ENCODE measurements at places on chromosomes 12 and 14. TPM values are rescaled to one million over a fixed set of nuclear protein-coding genes. Genes with fewer than 3 reads are reported as not detected.
A peak's percentile ranks its signal among the peaks of the same experiment; 100 is the strongest.

DNA sequence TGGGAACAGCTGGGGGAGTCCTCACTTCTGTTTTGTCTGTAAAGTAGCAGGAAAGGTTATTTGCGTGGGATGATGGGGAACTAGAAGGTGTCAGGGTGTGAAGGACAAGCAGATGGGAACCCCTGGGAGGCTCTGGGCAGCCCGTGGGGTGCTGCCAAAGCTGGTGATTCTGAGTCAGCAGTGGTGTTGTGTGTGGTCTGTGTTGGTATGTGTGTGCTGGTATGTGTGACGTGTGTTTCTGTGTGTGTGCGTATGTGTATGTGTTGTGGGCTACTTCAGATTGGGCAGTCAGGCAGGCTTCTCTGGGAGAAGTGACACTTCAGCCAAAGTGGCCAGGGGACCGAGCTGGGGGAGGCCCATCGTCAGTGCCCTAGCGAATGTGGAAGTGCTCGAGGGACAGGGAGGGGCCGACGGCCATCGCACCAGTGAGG, 15.3 kb upstream of the BDKRB2 start:
- no peaks in the 10 kb centered on the region for H3K36me3 ChIP-seq
- no peak overlapping the region for H3K4me3 ChIP-seq
- H3K27me3 ChIP-seq = no peaks in the 10 kb centered on the region
- DNase-seq = no peak

DNA sequence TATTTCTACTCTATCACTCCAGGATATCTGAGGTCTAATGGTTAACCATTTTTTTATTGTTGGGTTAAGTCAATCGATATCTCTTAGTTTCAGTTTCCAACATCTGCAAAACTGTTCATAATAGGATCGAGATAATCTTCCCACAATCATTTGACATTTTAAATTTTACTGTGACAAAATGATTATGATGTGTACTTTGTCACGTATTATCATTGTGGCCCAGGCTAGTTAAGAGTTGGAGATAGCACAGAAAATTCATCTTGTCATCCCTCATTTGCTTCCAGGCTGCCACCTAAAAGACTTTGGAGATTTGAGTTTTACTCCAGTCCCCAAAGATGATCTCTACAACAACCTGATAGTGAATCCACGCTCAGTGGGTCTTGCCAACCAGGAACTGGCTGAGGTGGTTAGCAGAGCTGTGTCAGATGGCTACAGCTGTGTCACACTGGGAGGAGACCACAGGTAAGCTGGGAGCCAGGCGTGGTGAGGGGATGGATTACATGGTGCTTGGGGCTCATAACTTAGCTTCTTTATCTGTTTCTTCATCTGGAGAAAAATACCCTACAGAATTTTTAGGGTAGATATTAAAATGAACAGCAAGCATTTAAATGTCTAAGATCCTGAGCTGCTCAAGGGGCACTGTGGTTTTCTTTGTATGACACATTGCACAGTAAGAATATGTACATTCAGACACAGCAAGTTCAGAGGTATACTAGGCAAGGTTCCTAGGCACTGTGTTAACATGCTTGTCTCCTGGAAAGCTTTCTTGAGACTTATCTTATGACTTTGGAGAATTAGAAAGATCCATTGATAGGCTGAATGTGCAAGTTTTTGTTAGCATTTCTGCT, 22.4 kb downstream of the ARG2 start:
- H3K36me3 ChIP-seq = peaks cover 20% of the 10 kb centered on the region
- H3K27ac ChIP-seq = no peak overlapping the region
- DNase-seq = no peak
- H3K4me3 ChIP-seq = no peak overlapping the region

The FAM181A gene
- total RNA-seq = not detected

- DNase-seq = peak; percentile 45
- H3K36me3 ChIP-seq = peaks cover 14% of the 10 kb centered on the region
These were observed 28.8 kb downstream of the CLSTN3 start for GRCh38 chr12:7158781-7159609.

The INHBC gene
- total RNA-seq = not detected

The LALBA gene
- total RNA-seq = not detected

GRCh38 chr12:20314328-20314727, 54.0 kb upstream of the PDE3A start:
- H3K4me1 ChIP-seq = no peaks in the 10 kb centered on the region
- H3K27me3 ChIP-seq = no peaks in the 10 kb centered on the region
- no peak overlapping the region for H3K4me3 ChIP-seq
- no peak for DNase-seq
- H3K36me3 ChIP-seq = no peaks in the 10 kb centered on the region

GRCh38 chr14:106372870-106373652, 846.7 kb downstream of the TMEM121 start:
- peak; percentile 67 for DNase-seq
- no peak overlapping the region for H3K4me3 ChIP-seq
- H3K27ac ChIP-seq = no peak overlapping the region
- H3K36me3 ChIP-seq = no peaks in the 10 kb centered on the region

DNA sequence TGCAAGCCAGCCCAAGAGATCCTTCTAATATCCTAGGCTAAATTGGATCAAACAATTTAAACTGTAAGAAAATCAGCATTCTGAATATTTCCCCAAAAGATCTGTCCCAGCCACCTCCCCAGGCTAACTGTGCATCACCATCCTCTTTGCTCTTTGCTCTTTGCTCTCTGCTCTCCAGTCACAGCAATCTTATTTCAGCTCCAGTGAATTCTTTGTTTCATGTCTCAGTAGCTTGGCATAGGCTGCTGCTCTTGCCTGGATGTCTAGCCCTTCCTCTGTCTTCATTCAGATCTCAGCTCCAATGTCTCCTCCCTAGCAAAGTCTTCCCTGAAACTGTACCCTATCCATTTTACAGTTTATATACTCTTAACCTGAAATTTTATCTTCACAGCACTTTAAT, 399.8 kb upstream of the USP15 start:
- H3K27ac ChIP-seq = peak overlapping the region; percentile 42
- H3K27me3 ChIP-seq = no peaks in the 10 kb centered on the region
- no peak overlapping the region for H3K4me3 ChIP-seq

DNA sequence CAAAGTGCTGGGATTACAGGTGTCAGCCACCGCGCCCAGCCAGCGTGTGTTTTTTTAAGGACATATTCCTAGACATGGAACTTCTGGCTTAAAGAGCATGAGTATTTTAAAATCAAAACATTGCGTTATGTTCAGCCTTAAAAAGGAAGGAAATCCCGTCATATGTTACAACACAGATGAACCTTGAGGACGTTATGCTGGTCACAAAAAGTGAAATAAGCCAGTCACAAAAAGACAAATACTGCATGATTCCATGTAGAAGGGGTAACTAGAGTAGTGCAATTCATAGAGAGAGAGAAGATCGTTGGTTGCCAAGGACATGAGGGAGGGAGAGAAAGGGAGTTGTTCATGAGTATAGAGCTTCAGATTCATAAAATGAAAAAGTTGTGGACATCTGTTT, 53.9 kb downstream of the ACACB start:
- no peak overlapping the region for H3K4me3 ChIP-seq
- H3K27me3 ChIP-seq = no peaks in the 10 kb centered on the region
- H3K36me3 ChIP-seq = peaks cover 7% of the 10 kb centered on the region
- H3K4me1 ChIP-seq = no peaks in the 10 kb centered on the region
- DNase-seq = no peak

DNA sequence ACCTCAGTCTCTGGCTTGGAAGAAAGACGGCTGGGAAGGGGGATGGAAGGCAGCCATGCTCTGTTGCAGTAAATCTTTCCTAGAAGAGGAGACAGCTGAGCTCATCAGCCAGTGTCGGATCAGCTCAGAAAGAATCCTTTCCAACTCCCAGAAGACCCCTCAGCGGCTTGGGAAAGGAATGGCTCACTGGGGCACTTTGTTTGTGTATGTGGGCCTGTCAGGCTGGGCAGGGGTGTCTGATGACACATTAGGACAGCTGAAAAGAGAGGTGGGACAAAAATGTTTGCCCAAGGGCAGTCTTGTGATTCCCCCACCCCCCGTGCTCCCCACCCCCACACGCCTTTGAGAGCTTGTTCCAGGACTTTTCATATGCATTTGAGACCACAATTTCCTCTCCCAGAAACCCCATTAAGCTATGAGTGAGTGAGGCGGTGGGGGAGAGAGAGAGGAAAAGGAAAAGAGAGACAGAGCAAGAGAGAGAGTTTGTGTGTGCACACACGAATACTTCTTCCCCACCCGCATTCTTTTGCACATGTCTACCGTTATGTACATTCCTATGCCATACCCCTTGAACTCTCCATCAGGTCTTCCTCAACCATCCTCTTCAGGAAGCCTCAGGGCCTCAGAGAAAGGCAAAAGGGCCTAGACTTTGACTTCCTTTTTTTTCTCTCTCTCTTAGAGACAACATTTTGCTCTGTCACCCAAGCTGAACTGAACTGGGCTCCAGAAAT, 198.9 kb downstream of the ZFP36L1 start:
- H3K36me3 ChIP-seq = no peaks in the 10 kb centered on the region
- H3K4me3 ChIP-seq = no peak overlapping the region
- peak overlapping the region; percentile 10 for H3K27ac ChIP-seq
- no peaks in the 10 kb centered on the region for H3K27me3 ChIP-seq
- peaks cover 15% of the 10 kb centered on the region for H3K4me1 ChIP-seq

The SMAGP gene
- total RNA-seq = 43.5 TPM

DNA sequence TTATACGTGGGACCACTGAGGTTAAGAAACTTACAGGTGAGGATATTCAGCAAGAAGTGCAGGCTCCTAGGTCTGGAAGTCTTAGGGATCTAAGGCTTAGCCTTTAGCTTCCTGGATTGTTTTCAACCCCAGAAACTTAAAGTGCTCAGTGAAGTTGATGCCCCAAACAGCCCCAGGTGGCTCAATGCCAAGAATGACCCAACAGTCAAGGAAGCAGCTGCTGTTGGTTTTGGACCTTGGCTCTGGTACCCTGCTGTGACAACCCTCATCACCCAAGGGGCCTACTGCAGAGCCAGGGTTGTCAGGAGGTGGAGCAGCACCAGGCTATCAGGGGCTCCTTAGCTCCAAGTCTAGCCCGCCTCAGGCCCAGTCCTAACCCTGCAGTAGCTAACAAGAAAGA, 36.8 kb downstream of the VDR start:
- DNase-seq = no peak
- H3K27ac ChIP-seq = no peak overlapping the region
- no peaks in the 10 kb centered on the region for H3K27me3 ChIP-seq
- H3K36me3 ChIP-seq = no peaks in the 10 kb centered on the region
- no peak overlapping the region for H3K4me3 ChIP-seq

DNA sequence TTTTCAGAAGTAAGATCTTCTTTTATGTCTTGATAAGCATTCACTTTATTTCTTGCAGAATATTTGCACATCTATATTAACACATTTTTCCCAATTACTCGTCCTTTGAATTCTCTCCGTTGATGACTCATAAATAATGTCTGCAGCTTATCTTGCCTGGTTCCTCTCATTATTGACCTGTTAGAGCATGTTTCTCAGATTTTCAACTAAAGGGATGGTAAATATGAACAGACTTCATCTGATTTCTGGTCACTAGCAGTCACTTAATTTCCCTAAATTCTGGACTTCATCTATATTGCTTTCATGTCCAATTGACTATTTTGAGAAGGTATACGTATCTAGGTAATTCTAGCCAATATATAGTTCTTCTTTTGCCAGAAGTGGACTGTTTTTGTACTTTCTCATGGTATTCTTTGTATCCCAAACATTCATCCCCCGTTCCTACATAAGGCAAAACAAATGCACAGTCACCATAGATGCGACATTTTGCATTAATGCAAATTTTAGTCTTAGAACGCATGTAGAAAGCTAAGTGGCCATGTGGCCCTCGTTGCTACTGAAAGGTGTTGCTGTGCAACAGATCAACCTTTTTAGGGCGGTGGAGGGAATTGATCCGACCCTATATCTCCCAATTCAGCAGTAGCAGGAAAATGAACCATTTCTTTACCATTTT, 6.2 kb downstream of the PIK3C2G start:
- H3K27ac ChIP-seq = no peak overlapping the region
- no peaks in the 10 kb centered on the region for H3K36me3 ChIP-seq
- H3K4me1 ChIP-seq = no peaks in the 10 kb centered on the region
- no peaks in the 10 kb centered on the region for H3K27me3 ChIP-seq
- DNase-seq = no peak

DNA sequence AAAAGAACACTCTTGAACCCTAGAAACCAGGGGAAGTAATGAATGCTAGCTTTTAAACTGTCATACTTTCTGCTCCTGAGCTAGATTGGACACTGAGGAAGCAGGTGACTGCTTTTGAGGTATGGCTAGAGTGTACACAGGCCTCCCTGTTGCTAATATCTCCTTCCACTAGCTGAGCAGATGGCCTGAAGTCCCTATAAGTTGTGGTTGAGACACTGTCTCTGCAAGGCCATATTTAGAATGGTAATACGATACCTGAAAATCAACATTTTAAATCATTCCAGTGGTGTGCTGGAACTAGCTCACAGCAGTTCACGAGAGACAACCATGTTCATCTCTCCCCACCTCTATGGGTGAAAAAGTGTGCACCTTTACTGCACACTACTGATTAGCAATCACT, 46.4 kb upstream of the BMP4 start:
- H3K27ac ChIP-seq = no peak overlapping the region
- no peaks in the 10 kb centered on the region for H3K27me3 ChIP-seq
- no peaks in the 10 kb centered on the region for H3K36me3 ChIP-seq
- no peaks in the 10 kb centered on the region for H3K4me1 ChIP-seq

The KDM5A gene
- 76.7 TPM for total RNA-seq

- H3K27me3 ChIP-seq = no peaks in the 10 kb centered on the region
- no peak overlapping the region for H3K27ac ChIP-seq
- H3K36me3 ChIP-seq = no peaks in the 10 kb centered on the region
- H3K4me3 ChIP-seq = no peak overlapping the region
- no peak for DNase-seq
These were observed 137.1 kb downstream of the DUSP6 start for GRCh38 chr12:89215196-89215595.

GRCh38 chr14:101865288-101865687, 99.1 kb upstream of the DYNC1H1 start:
- peaks cover 10% of the 10 kb centered on the region for H3K36me3 ChIP-seq
- no peaks in the 10 kb centered on the region for H3K4me1 ChIP-seq
- H3K27me3 ChIP-seq = no peaks in the 10 kb centered on the region
- no peak for DNase-seq
- no peak overlapping the region for H3K27ac ChIP-seq

DNA sequence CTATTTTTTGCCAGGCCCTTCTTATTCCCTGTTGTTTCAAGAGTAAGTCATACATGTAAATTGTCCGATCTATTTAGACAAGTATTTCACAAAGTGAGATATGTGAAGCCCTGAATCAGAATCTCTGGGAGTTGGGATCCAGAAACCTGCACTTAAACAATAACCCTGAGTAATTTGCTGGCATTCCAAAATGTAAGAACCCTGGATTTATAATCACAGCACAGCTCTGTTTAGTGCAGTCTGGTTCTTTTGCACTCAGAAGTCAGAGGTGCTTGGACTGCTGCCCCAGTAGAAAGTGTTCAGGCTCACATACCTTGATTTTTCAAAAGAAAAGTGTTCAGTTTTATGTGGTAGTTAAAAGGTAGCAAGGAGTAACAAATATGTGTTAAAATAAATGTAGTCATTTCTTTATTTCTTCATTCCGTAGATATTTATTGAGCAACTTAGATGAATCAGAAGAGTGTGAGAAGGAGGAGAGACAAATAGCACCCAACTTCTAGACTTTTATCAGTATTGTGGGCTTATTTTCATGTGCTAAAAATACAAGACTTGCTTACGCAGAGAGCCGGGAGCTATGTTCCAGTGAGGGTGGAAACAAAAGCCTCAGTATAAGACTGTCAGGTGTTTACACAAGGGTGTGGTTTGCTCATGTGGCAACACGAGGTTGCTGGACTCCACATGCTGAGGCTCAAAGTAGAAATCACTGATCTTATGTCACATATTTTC, 70.1 kb downstream of the SYNE2 start:
- H3K4me3 ChIP-seq = no peak overlapping the region
- no peaks in the 10 kb centered on the region for H3K27me3 ChIP-seq
- H3K4me1 ChIP-seq = peaks cover 3% of the 10 kb centered on the region
- DNase-seq = no peak
